ENCODE measurements at places on chromosomes 11 and 22. TPM values are rescaled to one million over a fixed set of nuclear protein-coding genes. Genes with fewer than 3 reads are reported as not detected.

GRCh38 chr11:87232320-87232719 lies 194.6 kb downstream of the TMEM135 start:
- no peak overlapping the region for H3K4me3 ChIP-seq
- H3K27ac ChIP-seq = no peak overlapping the region
- DNase-seq = no peak
- H3K4me1 ChIP-seq = peaks cover 32% of the 10 kb centered on the region
- H3K27me3 ChIP-seq = no peaks in the 10 kb centered on the region

DNA sequence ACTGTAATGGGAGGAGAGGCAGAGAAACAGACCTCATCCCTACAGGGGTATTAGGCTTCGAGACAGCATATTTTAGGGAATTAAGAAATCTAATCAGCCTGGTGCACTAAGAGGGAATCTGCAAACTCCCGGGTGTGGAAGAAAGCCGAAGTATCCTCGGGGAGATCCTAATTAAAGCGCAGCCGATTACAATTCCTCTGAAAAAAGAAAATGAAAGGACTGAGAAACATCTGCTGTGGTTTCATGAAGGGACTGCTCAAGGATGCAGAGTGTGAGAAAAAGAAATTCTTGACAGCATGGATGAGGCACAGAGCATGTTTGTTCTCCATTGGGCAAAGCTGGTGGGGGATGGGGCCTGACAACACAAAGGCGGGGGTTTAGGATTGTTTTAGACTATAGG lies 290.0 kb upstream of the LARGE1 start:
- no peak overlapping the region for H3K27ac ChIP-seq
- no peaks in the 10 kb centered on the region for H3K4me1 ChIP-seq
- no peaks in the 10 kb centered on the region for H3K27me3 ChIP-seq
- H3K4me3 ChIP-seq = no peak overlapping the region
- no peak for DNase-seq
- H3K36me3 ChIP-seq = no peaks in the 10 kb centered on the region

DNA sequence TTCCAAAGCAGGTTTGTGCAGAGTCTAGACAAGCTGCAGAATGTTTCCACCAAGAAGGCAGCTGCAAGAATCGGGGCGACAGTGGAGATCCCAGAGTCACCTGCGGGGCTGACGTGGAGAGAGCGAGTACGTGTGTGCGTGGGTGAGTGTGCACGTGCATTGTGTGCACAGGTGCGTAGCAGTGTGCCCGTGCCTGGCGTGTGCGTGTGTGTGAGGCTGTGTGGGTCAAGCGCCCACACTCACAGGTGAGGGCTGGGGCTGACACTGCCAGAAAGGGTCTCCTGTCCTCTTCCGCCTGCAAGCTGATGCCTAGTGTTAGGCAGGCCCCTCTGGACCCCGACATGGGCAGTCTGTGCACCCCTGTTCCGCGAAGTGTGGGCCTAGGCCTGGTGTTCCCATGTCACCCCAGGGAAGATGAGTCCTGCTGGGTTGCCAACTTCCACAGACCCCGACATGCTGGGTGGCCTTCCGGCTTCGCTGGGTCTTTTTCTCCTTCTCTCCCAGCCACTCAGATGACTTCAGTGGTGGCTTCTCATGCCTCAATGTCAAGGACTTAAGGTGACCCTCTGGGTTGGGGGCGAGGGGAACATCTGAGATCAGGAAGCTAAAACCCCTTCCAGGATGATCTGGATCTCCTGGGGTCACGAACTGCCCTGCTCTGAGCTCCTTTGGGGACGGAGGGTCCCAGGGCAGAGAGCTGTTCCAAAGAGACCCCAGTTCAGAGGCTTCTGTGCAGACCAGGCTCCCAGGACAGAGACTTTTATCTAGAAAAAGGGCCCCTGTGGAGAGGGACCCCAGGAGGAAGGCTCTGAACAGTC lies 10.4 kb upstream of the SYT8 start:
- no peaks in the 10 kb centered on the region for H3K36me3 ChIP-seq
- H3K4me1 ChIP-seq = no peaks in the 10 kb centered on the region
- DNase-seq = no peak
- peaks cover 11% of the 10 kb centered on the region for H3K27me3 ChIP-seq
- no peak overlapping the region for H3K4me3 ChIP-seq

The OR52K2 gene
- total RNA-seq = not detected

Measured in A673 (cell line).